ENCODE measurements at places on chromosomes 3 and 15.

GRCh38 chr3:87088993-87089841 lies 98.3 kb upstream of the VGLL3 start:
- DNase-seq: peak; percentile 91

GRCh38 chr15:22936577-22937472 lies 43.3 kb downstream of the CYFIP1 start:
- DNase-seq: no peak

GRCh38 chr15:49060710-49061495 lies 14.7 kb upstream of the SECISBP2L start:
- no peak for DNase-seq

GRCh38 chr3:157077565-157077991 lies 82.4 kb downstream of the CCNL1 start:
- DNase-seq: peak; percentile 54

- DNase-seq: peak; percentile 42
These were observed 215.2 kb upstream of the PRICKLE2 start for GRCh38 chr3:64440498-64440897.

DNA sequence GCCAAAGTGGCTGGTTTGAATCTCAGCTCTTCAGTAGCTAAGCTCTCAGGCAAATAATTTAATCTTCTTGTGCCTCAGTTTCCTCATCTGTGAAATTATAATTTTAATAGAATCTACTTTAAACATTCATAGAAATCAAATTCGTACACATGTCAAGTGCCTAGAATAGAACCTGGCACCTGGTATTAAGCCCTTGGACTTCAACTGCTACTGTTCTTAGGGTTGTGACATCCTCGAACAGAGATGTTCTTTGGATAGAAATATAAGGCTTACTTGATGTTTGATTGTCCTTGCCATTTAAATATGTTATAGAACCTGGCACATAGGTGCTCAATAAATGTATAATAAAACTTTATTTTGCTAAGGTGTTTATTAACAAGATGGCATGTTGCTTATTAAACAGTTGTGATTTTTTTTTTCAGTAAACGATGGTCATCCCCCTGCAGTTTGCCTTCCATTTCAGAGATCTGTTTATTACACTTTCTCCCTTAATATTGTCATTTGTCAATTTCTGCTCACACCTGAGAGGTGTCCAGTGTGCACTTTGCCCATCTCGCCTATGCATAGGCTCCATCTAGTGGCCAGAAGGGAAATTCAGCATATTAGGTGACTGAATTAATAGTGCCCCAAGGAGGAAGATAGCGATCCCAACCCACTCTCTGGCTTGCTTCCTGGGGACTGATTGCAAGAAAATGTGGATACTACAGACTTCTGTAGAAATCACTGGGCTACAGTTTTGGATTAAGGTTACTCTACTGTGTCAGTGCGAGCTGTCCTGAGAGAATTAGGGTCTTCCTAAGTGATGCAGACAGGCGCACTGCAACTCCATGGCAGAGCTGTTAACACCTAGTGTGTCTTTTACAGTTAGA lies 10.7 kb downstream of the IGF1R start:
- DNase-seq: peak; percentile 59

DNA sequence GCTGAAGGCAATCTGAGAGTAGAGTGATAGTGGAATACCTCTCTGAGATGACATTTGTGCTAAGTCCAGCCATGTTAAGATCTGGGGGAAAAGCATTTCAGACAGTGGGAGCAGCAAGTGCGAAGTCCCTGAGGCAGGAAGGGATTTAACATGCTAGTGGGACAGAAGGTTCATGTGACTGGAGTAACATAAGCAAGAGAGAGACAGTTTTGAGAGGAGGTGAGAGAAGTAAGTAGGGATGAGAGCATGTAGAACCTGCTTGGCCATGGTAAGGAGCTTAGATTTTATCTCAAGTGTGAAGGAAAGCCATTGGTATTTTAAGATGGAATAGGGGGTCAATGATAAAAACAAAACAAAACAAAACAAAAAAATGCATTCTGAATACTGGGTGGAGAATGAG lies 358.6 kb upstream of the KCNH8 start:
- no peak for DNase-seq

- DNase-seq: no peak
These were observed 38.5 kb downstream of the PTPN23 start for GRCh38 chr3:47419083-47420043.

- no peak for DNase-seq
These were observed 17.5 kb downstream of the SHC4 start for GRCh38 chr15:48946074-48946839.

- no peak for DNase-seq
These were observed 73.4 kb downstream of the BLM start for GRCh38 chr15:90790561-90790960.

DNA sequence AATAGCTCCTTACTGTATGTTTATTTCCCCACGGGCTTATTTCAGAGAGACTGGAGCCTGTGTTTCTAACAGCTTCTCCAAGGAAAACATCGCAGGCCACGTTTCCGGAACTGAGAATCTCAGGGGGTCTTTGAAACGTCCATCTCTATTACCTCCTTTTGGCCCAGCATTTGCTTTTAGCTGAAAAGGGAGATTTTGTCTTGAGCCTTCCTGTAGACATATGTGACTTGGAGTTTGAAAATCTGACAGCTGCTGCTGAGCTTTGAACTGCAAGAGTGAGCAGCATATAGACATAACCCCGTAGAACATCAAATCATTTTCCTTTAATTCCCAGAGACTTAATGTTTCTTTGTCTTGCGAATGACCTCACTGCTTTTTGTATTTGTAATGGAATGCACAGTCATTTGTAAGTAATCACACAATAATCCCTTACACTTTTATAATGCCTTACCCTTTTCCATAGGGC lies 54.6 kb downstream of the LPP start:
- no peak for DNase-seq

DNA sequence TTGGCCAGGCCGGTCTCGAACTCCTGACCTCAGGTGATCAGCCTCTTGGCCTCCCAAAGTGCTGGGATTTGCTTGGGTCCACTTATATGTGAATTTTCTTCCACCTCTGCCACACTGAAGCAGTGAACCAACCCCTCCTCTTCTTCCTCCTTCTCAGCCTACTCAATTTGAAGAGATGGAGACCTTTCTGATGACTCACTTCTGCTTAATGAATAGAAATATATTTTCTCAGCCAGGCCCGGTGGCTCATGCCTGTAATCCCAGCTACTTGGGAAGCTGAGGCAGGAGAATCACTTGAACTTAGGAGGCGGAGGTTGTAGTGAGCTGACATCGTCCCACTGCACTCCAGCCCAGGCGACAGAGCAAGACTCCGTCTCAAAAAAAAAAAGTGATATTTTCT lies 46.8 kb upstream of the GATM start:
- DNase-seq: no peak

DNA sequence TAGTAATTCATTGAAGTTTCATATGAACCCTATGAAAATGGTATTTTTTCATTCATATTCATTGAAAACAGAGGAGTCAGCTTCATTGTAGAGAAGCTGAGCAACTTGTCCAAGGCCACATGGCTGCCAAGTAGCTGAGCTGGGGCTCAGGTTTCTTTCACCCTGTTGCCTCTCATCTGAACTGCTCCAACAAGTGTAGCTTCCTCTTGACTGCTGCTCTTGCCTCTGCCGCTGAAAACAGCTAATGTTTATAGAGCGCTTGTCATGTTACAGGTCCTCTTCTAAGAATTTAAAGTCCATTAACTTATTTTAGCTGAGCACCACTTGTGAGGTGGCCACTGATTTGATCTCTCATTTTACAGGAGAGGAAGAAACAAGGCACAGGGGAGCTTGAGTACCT lies 81.1 kb downstream of the PDCD6IP start:
- DNase-seq: peak; percentile 23

GRCh38 chr3:19947549-19948225 lies 790 bp downstream of the RAB5A start:
- DNase-seq: peak; percentile 66

GRCh38 chr15:66670762-66671580 lies 31.1 kb upstream of the SMAD6 start:
- no peak for DNase-seq

GRCh38 chr3:124076235-124076634 lies 84.3 kb upstream of the ROPN1 start:
- DNase-seq: no peak

- peak; percentile 80 for DNase-seq
These were observed 214.1 kb downstream of the NECTIN3 start for GRCh38 chr3:111285694-111286093.

GRCh38 chr15:68822818-68823217 lies 2.1 kb upstream of the ANP32A start:
- DNase-seq: no peak

DNA sequence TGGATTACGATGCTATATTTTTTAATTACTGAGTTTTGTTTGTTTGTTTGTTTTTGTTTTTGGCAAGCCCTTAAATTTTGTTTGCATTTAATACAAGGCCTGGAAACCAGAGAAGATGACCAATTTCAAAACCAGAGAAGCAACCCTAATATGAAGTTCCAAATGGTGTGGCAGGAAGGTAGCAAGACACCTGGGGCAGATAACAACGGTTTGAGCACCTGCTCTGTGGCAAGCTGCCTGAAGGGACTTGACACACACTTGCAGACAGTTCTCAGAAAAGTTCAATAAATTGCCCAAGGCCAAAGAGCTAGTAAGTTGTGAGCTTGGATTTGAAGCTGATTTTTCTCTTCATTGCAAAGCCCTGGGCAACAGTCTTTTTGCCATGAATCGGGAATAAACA lies 151.2 kb upstream of the UBE2E1 start:
- no peak for DNase-seq

DNA sequence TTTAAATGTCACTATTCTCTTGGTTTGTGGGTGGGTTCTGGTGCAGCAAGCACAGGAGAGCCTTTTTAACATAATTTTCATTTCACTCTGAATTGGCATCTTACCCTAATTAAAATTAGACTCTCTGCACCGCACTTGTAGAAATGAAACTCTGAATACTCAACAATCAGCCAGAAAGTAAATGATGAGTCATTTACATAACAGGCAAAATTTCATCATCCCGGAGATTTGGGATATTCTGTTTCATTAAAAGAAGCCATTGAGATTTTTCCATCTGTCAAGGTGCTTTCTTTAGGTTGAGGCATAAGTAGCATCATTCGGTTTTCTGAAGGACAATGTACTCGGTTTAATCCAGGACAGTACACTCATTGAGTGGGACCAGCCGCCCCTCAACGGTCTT lies 111.0 kb downstream of the RFTN1 start:
- DNase-seq: no peak

DNA sequence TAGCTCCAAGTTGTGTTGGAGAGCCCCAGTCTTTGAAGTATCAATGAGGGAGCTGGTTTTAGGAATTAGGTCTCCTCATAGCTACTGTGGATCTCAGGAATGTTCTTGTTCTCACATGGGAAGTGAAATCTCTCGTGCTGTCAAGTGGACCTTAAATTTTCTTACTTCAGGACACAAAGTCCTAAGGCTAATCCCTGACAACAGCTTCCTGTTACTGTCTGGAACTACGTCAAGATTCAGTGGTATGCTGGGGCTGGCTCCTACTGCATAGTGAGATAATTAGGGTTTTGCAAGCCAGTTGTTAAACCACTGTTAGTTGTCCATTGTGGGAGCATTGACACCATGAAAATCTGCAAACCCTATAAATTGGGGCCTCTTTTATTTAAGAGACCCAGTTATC lies 22.8 kb downstream of the MESP1 start:
- peak; percentile 29 for DNase-seq

- no peak for DNase-seq
These were observed 5.1 kb downstream of the ABI3BP start for GRCh38 chr3:100988080-100988479.

DNA sequence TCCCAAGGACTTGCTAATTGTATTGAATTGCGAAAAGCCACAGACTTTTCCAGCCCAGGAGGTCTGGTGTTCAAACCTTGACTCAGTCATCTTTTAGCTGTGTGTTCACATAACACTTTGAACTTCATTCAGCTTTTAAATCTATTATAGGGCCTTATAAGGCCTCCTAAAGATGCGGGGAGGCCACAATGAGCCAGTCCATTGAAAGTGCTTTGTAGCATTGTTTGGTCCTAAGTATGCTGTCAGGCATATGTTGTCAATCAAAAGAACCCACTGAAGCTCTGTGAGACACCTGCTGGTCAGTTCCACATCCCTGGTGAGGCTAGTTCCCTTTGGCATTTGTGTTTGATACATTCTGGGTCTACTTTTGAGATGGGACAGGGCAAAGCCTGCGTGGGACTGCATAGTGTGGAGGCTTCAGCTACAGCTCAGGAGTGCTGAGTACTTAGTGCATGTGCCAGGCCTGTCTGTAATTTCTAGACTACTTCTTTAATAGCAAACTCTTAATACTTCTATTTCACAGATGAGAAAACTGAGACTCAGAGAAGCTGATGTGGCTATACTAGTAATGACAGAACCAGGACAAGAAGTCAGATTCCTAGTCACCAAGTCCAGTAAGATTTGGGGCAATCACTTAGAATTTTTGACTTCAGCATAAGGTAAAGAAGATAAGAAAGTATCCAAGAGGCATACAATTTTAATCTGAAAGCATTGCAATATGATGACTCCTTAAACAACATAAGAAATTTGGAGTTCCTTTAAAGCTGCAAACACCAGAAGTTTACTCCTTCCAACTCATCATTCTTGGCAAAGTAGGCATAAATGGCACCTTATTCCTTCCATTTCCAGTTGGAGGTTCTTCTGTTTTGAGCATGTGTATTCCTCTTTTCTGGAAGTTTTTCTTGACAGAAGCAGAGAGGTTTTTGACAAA lies 213.0 kb downstream of the PDCD6IP start:
- DNase-seq: peak; percentile 50

GRCh38 chr3:13836658-13837587 lies 42.9 kb downstream of the WNT7A start:
- DNase-seq: no peak

DNA sequence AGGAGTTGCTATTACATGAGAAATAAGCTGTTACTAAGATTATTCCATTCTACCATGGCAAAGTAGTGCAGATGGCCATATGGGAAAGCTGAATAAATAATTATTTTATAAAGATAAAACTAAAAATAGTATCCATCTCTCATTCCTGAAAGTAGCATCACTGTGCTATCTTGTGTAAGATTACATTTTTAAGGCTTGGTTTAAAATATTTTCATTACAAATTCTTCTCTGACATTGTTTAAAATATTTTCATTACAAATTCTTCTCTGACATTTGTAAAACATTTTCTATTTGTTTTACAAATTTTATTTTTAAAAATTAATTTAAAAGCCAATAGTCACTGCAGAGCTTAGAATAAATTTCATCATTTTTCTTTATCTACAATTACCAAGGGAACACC lies 665.5 kb upstream of the NAALADL2 start:
- no peak for DNase-seq

DNA sequence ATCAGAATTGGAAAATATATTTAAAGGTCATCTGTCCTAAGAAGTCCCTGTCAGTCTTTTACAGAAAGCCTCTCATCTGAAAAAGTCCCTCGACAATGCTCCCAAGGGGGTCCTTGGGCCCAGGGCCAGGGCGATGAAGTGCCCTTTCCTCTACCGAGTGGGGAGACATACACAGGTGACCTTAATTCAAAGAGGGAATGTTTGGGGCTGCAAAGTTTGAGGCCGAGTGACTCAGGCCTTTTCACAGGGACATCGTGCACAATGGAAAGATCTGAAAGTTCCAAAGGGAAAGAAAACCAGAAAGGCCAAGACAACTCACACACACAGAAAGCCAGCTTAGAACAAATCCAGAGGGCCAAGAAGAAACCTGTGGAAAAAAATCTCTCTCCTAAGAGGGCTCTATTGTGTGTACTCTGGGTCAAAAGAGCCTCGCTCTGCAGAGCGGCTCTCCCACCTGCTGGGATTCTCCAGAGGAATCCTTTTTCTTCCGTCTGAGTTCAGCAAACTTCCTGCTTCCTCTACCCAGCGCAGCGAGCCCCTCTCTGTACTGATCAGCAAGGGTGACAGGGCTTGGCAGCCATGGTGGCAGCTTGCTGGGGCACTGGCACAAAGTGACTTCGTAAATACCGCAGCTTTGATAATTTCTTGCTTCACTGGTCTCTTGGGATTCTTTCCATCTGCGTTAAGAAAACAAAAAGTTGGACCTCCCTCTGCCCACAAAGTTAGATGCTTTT lies 259.1 kb downstream of the OPA1 start:
- DNase-seq: no peak

All from myocyte (in vitro differentiated cells).